ENCODE measurements at places on chromosomes 5 and 9.

- DNase-seq = no peak
Measured at GRCh38 chr5:80213466-80213865, 42.4 kb downstream of the SERINC5 start.

- DNase-seq = no peak
Measured at GRCh38 chr9:125180876-125181275, 8.7 kb downstream of the PPP6C start.

- DNase-seq = no peak
Measured at GRCh38 chr5:158351485-158352125, 492.7 kb upstream of the CLINT1 start.

- DNase-seq = no peak
Measured at GRCh38 chr5:179321206-179321987, 23.9 kb downstream of the ADAMTS2 start.

Measured in RKO (cell line).